Stimulated activated CD4-positive, alpha-beta T cell treated with anti-CD3 and anti-CD28 coated beads, Interleukin-12 subunit alpha, Interleukin-12 subunit beta, amount 100 ng/mL, for 24 hours (primary cell): ENCODE measurements at places on chromosomes 4 and X.

GRCh38 chrX:10021461-10022272 lies 54.5 kb downstream of the CLDN34 start:
- no peak for DNase-seq

GRCh38 chr4:182886205-182886604 lies 31.0 kb downstream of the DCTD start:
- no peak for DNase-seq

GRCh38 chrX:1416327-1416784 lies 24.4 kb upstream of the SLC25A6 start:
- no peak for DNase-seq

DNA sequence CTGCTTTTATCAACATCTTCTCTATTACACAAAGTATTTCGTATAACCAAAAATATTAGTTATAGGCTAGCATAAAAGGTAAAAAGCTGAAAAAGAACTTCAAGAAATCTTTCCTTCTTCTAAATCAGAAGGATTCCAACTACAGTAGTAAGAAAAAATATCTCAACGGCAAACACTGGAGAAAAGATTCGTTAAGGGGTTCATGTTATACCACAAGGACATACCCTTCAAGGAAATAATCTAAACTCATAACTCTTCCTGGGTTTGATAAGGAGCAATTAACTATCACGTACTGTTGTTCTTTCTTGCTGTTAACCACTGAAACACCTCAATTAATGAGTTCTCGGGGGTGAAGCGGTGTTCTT lies 1.5 kb downstream of the SMIM14 start:
- no peak for DNase-seq

- no peak for DNase-seq
Measured at GRCh38 chr4:113692809-113693411, 68.6 kb downstream of the CAMK2D start.

DNA sequence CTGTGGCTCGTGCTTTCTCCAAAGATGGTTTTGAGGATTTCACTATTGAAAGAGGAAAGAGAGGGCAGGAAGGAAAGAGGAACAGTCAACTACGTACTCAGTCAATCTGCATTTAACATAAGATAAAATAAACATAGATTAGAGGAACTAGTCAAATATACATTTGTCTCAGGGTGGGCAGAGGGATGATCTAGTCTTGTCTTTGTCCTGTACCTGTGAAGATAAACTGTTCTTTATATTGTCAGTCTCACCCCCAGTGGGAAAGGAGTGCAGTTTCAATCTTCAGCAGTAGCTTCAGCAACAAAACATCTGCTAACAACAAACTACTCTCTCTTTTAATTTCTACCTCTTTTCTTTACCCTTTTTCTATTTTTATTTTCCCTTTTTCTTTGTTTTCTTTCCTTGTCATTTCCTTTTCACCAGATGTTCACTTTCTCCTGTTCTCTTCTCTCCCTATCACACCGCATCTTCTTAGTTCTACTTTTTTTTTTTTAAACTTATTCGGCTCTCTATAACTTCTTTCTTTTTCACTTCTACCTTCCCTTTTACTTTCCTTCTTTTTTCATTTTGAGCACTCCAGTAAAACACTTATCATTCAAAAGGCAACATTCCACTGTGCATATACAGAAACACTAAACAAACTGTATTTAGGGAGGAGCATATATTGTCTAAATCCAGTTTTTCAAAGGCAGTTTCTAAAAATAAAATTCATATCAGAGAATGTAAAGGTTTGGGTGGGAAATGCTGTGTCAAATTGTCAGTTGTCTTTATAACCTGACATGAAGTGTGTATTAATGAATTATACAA lies 51.4 kb upstream of the GUCY1A1 start:
- no peak for DNase-seq

DNA sequence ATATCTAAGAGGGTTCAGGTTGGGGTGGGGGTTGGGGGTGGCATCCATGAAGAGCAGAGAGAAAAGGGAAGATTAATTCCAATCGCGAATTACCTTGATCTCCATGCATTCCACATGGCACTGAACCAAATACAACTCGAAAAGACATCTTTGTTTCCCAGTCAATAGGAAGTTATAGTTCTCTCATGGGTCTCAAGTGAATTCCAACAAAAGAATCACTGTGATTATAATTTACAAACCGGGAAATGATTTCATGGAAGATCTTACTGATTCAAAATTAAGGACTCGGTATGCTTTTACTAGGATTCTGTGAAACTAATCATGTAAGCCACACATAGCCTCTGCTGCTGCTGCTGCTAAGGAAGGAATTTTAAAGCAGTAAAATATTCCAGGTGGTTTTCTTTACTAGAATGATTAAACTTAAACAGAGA lies 26.6 kb upstream of the AMELX start:
- no peak for DNase-seq

DNA sequence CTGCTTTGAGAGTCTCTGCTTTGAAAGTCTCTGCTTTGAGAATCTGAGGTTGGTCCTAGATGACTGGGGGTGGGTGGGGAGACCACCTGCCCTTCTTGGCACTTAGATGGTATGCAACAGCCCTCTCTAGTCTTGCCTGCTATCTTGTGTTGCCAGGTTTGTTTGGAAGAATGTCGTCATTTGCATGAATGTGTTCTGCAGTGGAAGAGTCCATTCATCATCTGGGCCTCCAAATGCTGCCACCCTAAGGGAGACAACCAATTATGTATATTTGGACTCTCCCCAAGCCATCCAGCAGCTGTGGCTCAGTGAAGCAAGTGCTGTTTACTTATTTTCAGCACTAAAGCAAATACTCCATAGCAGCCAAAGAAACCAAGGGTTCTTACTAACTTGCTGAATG lies 44.6 kb upstream of the TRPC5OS start:
- DNase-seq = no peak

DNA sequence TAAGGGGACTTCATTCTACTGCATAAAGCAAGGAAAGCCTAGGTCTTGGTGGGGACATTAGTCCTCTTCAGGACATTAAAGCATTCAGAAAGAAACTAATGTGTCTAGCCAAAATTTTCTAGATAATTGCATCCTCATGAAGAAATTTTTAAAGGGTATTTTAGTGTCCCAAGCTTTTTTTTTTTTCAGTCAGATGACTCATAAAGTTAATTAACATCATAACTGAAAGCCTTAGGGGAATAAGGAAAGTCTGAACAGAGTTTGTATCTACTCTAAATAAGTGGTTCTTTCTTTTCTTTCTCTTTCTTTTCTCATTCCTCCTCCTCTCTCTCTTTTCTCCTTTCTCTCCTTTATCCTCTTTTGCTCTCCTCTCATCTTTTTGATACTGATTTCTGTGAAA lies 202.4 kb downstream of the ADAMTS3 start:
- DNase-seq = no peak
